ENCODE measurements at places on chromosomes 6 and 20. TPM values are rescaled to one million over a fixed set of nuclear protein-coding genes. Genes with fewer than 3 reads are reported as not detected.

DNA sequence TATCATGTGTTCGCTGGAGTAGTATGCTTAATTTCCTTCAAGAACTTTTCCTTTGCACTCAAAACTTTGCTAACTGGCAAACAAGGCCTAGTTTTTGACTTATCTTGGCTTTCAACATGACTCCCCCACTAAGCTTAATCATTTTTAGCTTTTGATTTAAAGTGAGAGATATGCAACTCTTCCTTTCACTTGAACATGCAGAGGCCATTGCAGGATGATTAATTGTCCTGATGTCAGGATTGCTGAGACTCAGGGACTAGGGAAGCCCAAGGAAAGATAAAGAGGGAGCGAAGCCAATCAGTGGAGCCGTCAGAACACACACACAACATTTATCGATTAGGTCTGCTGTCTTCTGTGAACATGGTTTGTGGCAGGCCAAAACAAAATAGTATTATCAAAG, 491.4 kb downstream of the CBLN4 start:
- no peaks in the 10 kb centered on the region for H3K27me3 ChIP-seq
- no peak overlapping the region for H3K27ac ChIP-seq
- no peak overlapping the region for H3K4me3 ChIP-seq
- H3K4me1 ChIP-seq: no peaks in the 10 kb centered on the region
- no peak for DNase-seq

SCUBE3 gene
- not detected for total RNA-seq

- no peak overlapping the region for H3K4me3 ChIP-seq
- no peak overlapping the region for H3K27ac ChIP-seq
- H3K36me3 ChIP-seq: peaks cover 28% of the 10 kb centered on the region
These were observed 26.1 kb upstream of the ZC3H12D start for GRCh38 chr6:149510793-149511512.

IL17A gene
- not detected for total RNA-seq

DNA sequence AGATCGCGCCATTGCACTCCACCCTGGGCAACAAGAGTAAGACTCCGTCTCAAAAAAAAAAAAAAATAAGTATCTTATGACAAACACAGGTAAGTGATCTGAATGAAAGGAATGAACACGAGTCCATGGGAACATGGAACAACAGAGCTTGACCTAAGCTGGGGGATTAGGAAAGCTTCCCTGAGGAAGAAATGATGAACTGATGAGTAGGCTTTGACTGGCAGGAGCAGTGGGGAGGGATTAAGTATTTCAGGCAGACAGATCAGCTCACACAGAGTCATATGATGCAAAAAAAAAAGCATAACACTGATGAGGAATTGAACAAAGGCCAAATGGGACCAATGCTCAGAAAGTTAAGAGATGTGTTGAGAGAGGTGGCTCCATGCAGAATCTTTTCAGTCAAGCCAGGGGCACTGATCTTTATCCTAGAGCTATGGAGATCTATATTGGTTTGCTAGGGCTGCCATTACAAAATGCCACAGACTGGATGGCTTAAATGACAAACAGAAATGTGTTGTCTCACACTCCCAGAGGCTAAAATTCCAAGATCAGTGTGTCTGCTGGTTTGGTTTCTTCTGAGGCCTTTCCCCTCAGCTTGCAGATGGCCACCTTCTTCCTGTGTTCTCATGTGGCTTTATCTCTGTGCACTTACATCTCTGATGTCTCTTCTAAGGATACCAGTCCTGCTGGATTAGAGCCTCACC, 85.6 kb downstream of the ANKRD6 start:
- no peaks in the 10 kb centered on the region for H3K4me1 ChIP-seq
- H3K27ac ChIP-seq: no peak overlapping the region
- no peaks in the 10 kb centered on the region for H3K27me3 ChIP-seq
- DNase-seq: no peak
- H3K36me3 ChIP-seq: no peaks in the 10 kb centered on the region

- H3K36me3 ChIP-seq: no peaks in the 10 kb centered on the region
- H3K27ac ChIP-seq: no peak overlapping the region
- no peaks in the 10 kb centered on the region for H3K27me3 ChIP-seq
- no peak for DNase-seq
These were observed 207.0 kb downstream of the THBS2 start for GRCh38 chr6:169046483-169047192.

ALDH8A1 gene
- 0.40 TPM for total RNA-seq

MUC21 gene
- total RNA-seq: not detected

BPIFB2 gene
- total RNA-seq: not detected

DNA sequence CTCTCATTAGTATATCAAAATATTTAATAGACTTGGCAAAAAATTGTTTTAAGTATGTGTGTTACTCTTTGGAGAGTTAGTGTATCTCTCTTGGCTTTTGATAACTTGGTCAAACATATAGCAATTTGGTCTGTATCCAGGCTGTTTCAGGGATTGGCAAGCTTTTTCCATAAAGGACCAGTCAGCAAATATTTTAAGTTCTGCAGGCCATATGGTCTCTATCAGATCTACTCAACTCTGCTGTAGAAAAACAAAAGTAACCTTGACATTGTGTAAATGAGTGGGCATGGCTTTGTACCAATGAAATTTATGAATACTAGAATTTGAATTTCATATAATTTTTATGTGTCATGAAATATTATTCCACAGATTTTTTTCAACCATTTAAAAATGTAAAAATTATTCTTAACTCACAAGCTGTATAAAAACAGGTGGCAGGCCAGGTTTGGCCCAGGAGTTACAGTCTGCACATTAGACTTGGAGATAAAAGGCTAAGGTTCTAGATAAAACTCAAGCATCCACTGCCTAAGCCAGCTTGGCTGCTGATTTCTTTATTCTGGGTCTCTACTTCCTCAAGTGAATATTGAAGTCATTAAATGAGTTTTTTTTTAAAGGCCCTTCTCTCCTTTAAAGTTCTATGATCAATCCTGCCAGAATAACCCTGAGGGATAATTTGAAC, 13.7 kb downstream of the GSTA4 start:
- no peaks in the 10 kb centered on the region for H3K27me3 ChIP-seq
- H3K27ac ChIP-seq: no peak overlapping the region

DNA sequence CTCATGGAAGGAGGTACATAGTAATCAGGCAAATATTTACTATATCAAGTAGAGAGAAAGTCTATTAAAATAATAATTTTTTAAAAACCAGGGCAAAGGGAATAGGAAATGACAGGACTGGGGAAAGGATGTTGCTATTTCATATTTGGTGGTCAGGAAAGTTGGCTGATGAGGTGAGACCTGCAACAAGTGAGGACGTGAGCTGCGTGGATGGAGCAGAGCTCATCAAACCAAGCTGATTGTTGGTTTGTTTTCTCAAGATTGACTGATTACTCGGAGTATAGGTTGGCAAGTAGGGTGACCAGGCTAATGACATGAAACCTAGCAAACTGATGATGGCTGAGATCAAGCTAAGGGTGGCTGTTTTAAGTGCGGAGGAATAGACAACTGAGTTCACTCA, 6.0 kb downstream of the GJA1 start:
- H3K4me1 ChIP-seq: no peaks in the 10 kb centered on the region
- H3K27ac ChIP-seq: no peak overlapping the region
- H3K4me3 ChIP-seq: no peak overlapping the region
- no peaks in the 10 kb centered on the region for H3K27me3 ChIP-seq
- no peaks in the 10 kb centered on the region for H3K36me3 ChIP-seq
- DNase-seq: no peak

DNA sequence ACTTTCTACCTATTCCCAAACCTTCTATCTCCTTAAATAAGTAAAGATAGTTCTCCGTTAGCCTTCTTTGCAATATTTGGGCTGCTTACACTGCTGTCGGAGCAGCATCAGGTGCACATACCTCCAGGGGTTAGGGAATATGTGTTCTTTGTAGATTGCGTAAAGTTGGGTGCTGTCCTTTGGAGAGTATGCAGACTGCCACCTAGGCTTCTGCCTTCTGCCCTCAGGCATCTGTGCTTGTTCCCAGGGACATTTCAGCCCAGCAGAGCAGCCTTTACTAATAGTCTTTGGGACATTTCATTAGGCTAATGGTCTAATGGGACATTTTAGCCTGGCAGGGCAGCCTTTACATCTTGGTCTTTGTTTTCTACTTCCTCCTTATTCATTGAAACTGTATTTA, 260.6 kb downstream of the TPBG start:
- no peaks in the 10 kb centered on the region for H3K4me1 ChIP-seq
- DNase-seq: no peak
- H3K4me3 ChIP-seq: no peak overlapping the region

- no peaks in the 10 kb centered on the region for H3K4me1 ChIP-seq
- no peaks in the 10 kb centered on the region for H3K27me3 ChIP-seq
- no peak overlapping the region for H3K4me3 ChIP-seq
- no peak overlapping the region for H3K27ac ChIP-seq
- DNase-seq: no peak
- no peaks in the 10 kb centered on the region for H3K36me3 ChIP-seq
These were observed 214.7 kb downstream of the TFAP2C start for GRCh38 chr20:56843817-56844216.

DNA sequence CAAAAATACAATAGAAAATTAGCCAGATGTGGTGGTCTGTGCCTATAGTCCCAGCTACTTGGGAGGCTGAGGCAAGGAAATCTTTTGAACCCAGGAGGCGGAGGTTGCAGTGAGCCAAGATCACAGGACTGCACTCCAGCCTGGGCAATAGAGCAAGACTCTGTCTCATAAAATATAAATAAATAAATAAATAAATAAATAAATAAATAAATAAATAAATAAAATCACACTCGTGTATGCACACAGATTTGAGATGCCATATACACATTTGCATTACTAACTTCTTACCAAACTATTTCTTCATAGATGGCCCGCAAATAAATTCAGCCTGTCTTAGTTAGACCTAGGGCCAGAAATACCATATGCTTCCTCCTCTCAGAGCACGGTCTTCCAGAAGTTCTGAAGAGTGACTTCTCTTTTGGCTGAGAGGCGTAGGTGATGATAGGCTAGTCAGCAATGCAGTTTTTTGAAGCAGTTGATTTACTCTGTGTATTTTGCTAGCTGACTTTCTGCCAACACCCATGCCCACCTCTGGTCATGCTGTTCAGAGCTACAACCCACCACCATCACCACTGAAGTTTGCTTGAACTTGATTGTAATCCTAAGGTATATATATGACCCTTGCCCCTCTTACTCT, 150.1 kb downstream of the SASH1 start:
- no peak for DNase-seq
- no peak overlapping the region for H3K4me3 ChIP-seq
- H3K4me1 ChIP-seq: no peaks in the 10 kb centered on the region
- no peaks in the 10 kb centered on the region for H3K27me3 ChIP-seq
- no peak overlapping the region for H3K27ac ChIP-seq

GRCh38 chr6:14333556-14334305, 216.2 kb downstream of the CD83 start:
- no peak overlapping the region for H3K27ac ChIP-seq
- no peaks in the 10 kb centered on the region for H3K36me3 ChIP-seq
- H3K4me3 ChIP-seq: no peak overlapping the region
- H3K4me1 ChIP-seq: no peaks in the 10 kb centered on the region
- H3K27me3 ChIP-seq: no peaks in the 10 kb centered on the region
- DNase-seq: no peak

GRCh38 chr6:5078121-5078669, 6.9 kb upstream of the PPP1R3G start:
- H3K27ac ChIP-seq: no peak overlapping the region
- DNase-seq: no peak
- H3K36me3 ChIP-seq: no peaks in the 10 kb centered on the region
- no peaks in the 10 kb centered on the region for H3K27me3 ChIP-seq

- no peak overlapping the region for H3K27ac ChIP-seq
- no peak for DNase-seq
- H3K4me1 ChIP-seq: no peaks in the 10 kb centered on the region
- no peaks in the 10 kb centered on the region for H3K27me3 ChIP-seq
These were observed 50.3 kb downstream of the DEK start for GRCh38 chr6:18214003-18214402.

BTNL2 gene
- not detected for total RNA-seq

NHSL1 gene
- 187 TPM for total RNA-seq

GRCh38 chr6:25875563-25875905, 1.5 kb upstream of the SLC17A3 start:
- no peaks in the 10 kb centered on the region for H3K36me3 ChIP-seq
- no peaks in the 10 kb centered on the region for H3K27me3 ChIP-seq
- no peak for DNase-seq
- no peaks in the 10 kb centered on the region for H3K4me1 ChIP-seq
- H3K4me3 ChIP-seq: no peak overlapping the region
- H3K27ac ChIP-seq: no peak overlapping the region

TOP1 gene
- 41.5 TPM for total RNA-seq

DNA sequence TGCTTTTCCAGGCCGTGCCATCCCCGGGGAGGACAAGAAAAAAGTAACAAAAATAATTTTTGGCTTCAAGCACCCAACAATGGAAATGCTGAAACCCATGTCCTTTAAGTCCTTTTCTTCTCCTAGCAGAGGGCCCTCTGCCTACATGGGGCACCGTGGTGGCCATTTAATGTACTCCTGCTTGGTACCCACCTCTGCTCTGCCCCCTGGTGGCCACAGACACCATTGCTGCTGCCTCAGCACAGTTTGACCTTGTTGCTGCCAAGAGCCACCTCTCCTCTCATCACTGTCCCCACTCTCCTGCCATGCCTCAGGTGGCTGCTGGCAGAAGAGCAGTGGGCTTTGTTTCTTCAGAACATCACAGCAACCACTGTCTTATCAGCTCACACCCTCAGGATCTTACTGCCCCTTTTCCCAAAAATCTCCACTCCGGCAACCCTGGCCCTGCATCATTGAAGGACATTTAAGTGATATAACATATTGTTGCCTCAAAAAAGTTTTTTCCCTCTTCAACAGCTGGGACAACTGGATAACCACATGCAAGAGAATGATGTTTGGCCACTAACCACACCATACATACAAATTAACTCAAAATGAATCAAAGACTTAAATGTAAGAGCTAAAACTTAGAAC, 12.9 kb upstream of the ARMC2 start:
- H3K4me3 ChIP-seq: no peak overlapping the region
- no peaks in the 10 kb centered on the region for H3K27me3 ChIP-seq
- H3K27ac ChIP-seq: no peak overlapping the region
- no peaks in the 10 kb centered on the region for H3K36me3 ChIP-seq
- peak; percentile 96 for DNase-seq
- H3K4me1 ChIP-seq: no peaks in the 10 kb centered on the region

GRCh38 chr6:4888841-4889240, 112.6 kb downstream of the CDYL start:
- H3K27me3 ChIP-seq: no peaks in the 10 kb centered on the region
- peaks cover 6% of the 10 kb centered on the region for H3K4me1 ChIP-seq
- no peak for DNase-seq
- no peak overlapping the region for H3K27ac ChIP-seq

WFDC12 gene
- total RNA-seq: not detected

DNA sequence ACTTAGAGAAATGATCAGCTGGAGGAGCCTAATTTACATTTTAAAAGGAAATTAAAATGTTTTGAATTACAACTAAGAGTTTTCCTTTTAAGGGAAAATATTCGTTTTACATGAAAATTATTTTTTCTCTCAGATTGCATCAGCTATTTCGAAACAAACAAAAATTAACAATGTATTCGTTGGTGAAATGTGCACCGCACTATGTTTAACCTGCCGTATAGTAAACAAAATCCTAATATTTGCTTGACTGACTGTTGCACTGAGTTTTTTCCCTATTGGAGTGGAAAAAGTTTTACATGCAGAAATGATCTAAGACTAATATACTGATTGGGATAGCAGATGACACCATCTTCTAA, 5.7 kb downstream of the PDE10A start:
- DNase-seq: no peak
- H3K4me1 ChIP-seq: peaks cover 16% of the 10 kb centered on the region

GRCh38 chr20:21548390-21549035, 34.6 kb upstream of the NKX2-2 start:
- DNase-seq: no peak
- no peak overlapping the region for H3K27ac ChIP-seq
- no peak overlapping the region for H3K4me3 ChIP-seq
- H3K27me3 ChIP-seq: no peaks in the 10 kb centered on the region
- no peaks in the 10 kb centered on the region for H3K36me3 ChIP-seq
- H3K4me1 ChIP-seq: no peaks in the 10 kb centered on the region
